ENCODE measurements at places on chromosomes 12 and 14.

- no peak for DNase-seq
Measured at GRCh38 chr14:90505531-90505930, 108.7 kb downstream of the CALM1 start.

GRCh38 chr14:66046035-66046434 lies 440.1 kb upstream of the CCDC196 start:
- no peak for DNase-seq

- no peak for DNase-seq
Measured at GRCh38 chr12:5742258-5742657, 202.8 kb downstream of the ANO2 start.

DNA sequence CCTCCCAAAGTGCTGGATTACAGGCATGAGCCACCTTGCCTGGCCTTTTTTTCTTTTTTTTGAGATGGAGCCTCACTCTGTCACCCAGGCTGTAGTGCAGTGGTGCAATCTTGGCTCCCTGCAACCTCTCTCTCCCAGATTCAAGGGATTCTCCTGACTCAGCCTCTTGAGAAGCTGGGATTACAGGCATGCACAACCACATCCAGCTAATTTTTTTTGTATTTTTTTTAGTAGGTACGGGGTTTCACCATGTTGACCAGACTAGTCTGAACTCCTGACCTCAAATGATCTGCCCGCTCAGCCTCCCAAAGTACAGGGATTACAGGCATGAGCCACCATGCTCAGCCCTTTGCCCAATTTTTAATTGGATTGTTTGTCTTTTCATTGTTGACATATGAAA lies 58.0 kb downstream of the SINHCAF start:
- DNase-seq: no peak

All from activated CD8-positive, alpha-beta memory T cell treated with anti-CD3 and anti-CD28 coated beads for 4 hours (primary cell).